Stimulated activated CD4-positive, alpha-beta T cell treated with anti-CD3 and anti-CD28 coated beads, Interleukin-1b, Interleukin-23, amount 100 ng/mL, for 1 hour (primary cell): ENCODE measurements at places on chromosomes 11 and 22.

DNA sequence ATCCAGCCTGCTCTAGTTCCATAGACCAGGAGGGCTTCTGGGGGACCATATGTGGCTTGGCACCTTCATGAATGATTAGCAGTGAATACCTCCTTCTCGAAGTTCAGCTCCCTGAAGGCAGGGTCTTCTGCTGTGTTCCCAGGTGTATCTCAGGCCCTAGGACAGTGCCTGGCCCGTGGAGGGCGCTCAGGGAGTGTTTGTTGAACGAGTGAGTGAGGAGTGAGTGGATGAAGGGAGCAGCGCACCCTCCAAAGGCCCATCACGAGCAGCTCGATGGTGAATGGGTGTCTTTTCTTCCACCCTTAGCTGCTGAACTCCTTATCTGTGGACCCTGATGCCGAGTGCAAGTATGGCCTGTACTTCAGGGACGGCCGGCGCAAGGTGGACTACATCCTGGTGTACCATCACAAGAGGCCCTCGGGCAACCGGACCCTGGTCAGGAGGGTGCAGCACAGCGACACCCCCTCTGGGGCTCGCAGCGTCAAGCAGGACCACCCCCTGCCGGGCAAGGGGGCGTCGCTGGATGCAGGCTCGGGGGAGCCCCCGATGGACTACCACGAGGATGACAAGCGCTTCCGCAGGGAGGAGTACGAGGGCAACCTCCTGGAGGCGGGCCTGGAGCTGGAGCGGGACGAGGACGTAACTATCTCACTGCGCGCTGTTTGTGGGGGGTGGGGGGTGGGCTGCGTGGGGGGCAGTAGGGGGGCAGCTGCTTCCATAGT lies 9.5 kb downstream of the ANO1 start:
- DNase-seq, result no peak

DNA sequence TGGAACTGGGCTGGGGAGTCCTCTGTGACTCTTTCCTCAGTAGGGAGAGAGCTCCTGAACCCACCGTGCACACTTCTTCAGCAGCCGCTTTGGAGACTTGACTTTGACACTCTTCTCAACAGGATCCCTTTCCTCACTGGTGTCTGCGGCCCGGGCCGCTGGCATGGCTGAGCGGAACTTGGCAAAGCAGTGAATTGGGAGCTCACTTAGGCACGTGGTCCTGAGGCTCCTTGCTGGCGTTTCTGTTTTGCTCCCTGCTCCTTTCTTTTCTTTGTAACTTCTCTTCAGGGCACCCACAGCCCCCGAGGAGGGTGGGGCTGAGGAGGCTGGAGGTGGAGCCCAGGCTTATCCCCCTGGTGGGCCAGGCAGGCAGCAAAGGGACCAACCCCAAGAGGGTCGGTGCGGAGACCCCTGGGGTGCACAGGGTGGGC lies 8.4 kb upstream of the KCNQ1OT1 start:
- no peak for DNase-seq

DNA sequence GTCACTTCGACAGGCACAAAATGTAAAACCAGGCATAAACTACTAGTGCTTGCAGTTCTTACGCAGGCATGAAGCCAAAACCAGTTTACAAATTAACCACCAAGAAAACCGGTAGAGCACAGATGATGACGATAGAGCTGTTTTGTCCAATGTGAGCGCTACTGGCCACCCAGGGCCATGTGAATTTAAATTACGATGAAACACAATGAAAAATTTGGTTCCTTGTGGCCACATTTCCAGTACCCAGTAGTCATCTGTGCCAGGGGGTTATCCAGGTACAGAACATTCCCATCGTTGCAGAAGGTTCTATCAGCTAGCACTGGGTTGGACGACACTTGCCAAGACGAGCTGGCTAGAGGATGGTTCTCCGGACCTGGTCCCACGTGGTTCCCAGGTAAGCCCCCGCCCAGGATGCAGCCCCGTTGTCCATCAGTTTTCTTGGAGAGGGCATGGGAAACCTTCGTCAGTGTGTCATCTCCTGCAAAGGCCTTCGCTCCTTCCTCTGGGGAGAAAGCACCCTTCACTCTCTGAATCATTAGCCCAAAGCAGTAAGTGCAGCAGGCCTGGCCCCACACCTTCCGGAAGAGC lies 1.1 kb upstream of the CD81 start:
- DNase-seq, result no peak

GRCh38 chr11:44033856-44034255 lies 13.9 kb upstream of the ACCSL start:
- DNase-seq, result no peak

DNA sequence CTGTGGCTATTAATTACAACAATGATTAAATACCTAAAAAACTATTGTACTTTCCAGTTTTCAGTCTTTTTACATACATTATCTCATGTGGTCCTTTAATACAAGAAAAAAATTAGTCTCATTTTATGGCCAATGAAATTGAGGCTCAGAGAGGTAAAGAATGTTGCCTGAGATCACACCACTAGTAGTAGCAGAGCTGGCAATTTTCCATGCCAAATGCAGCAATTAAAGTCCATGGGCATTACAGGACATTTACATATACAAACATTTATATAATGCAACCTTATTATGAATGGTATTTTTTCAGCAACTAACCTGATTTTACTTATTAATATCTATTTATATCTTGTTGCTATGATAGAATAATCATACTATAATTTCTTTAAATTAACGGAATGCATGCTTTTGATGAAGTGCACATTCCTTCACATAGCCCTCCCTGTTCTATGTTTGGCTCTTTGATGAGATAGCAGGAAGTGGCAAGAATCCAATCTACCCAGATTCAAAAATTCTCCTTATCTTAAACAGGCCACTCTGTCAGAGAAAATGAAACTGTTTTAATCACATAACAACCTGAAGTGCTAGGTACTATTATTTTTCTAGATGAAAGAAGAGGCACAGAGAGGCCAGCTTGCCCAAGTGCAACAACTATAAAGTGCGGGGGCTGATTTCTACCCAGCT lies 120.9 kb upstream of the LDLRAD3 start:
- DNase-seq, result no peak

DNA sequence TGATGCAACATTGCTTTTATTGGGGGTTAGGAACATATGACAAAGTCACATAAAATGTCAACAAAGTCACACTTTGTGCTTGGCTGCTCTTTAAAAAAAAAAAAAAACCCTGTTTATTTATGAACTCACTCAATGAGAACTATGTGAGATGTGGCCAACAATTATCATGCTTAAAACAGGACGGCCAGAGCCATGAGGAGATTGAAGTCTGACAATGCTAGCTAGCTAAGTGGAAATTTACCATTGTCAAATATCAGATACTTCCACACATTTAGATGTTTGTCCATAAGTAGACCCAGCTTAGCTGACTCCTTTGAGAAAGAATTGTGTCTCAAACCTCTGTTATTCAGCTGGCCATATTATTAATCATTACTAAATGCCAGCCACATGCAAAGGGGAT lies 26.9 kb downstream of the BLID start:
- no peak for DNase-seq

- DNase-seq, result no peak
These were observed 21.1 kb upstream of the TMPRSS13 start for GRCh38 chr11:117950301-117950700.
